Effector CD4-positive, alpha-beta T cell (primary cell): ENCODE measurements at places on chromosomes 6 and 20.

- DNase-seq: no peak
These were observed 25.9 kb upstream of the EPB41L1 start for GRCh38 chr20:36128463-36129159.

DNA sequence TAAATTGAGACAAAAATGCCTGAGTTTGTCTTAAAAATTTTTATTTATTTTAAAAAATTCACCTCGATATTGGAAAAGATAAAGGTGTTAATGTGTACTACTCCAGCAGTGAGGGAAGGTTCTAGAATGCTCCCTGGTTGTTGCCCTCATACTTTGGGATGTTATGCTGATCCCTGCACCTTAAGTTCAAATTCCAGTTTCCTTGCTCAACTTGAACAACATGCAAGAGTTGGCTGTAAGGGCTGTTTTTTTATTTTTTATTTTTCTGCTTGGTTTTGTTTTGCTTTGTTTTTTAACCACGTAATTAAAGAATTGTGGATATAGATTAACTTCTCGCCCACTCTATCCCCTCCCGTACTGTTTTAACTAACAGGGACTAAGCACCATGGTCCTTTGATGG, 158.7 kb upstream of the CITED2 start:
- DNase-seq: no peak

GRCh38 chr20:37042986-37043972, 52.5 kb downstream of the RBL1 start:
- DNase-seq: no peak

GRCh38 chr20:31816221-31816620, 2.9 kb upstream of the MYLK2 start:
- DNase-seq: no peak

GRCh38 chr6:120646101-120646500, 688.2 kb downstream of the TBC1D32 start:
- DNase-seq: no peak

DNA sequence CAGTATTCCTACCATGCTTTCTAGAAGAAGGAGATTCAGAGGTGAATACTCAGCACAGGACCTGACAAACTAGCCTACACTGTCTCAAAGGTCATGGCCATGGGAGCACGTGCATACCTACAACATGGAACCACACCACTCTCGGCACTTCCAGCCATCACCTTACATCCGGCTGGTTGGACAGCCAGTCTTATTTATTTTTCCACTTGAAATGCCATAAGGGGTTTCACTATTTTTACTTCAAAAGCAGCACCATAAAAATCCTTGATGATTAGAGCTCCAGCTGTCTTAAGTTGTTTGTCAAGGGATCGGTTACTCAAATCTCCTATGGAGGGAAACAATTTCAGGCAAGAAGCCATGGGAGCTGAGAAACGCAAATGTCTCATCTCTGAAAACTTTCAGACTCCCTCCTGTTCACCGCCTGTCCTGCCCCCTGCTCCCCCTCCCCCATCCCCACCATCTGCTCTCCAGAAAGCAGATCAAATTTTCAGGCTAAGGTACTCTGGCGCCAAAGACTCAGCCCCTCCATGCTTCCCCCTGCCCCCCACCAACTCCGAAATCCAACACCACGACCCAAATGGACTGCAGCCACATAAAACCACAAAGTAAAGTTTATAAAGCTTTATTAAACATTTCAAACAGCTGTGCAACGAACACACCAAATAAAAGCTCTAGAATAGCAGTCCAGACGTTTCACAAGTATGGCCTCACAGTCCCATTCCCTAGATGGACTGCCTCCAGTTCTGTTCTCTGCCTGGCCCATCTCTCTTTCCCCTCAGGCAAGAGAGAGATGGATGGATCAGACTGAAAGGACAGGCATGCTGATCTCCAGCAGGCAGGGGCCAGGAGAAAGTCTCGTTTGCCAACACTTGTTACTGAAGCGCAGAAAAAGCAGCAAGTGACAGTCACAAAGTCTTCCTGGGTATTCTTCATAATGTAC, 4.0 kb upstream of the NNAT start:
- DNase-seq: no peak

- no peak for DNase-seq
These were observed 112.3 kb upstream of the ESR1 start for GRCh38 chr6:151695156-151695555.

DNA sequence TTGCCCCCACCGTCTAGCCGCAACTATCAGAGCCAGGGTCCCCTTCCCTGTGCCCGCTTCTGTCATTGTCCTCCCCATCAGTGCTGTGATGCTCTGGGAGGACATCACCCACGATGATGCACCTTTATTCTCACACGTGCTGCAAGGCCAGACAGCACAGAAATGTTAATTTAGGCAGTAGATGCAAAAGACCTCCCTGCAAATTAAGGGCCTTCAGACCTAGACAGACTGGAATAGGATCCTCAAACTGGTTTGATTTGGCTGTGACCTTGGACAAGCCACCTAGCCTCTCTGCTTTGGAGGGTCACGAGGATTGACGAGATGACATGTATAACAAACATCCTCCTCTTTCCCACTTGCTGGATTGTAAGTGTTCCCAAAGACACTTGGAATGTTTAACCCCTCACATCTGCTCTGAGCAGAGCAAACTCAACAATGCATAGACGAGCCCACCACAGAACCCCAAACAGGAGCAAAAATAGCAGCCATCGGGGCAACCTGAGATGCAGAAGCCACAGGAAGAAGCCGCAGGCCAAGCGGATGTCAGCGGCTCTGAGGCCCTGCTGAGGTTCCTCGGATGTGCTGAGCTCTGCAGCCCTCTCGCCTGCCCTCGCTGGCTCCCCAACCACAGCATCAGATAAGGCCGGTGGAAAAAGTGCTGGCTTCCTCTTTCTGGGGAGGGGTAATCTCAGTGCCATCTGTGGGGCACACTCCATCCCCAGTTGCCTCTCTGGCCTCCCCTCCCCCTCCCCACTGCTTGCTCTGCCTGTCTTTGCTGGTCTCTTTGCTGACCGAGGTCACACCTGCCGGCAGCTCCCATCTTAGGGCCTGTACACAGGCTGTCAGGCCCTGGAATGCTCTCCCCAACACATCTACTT, 35.3 kb downstream of the TOX2 start:
- peak; percentile 46 for DNase-seq

- no peak for DNase-seq
These were observed 466.9 kb downstream of the CD83 start for GRCh38 chr6:14584450-14584849.

GRCh38 chr20:10504994-10505730, 70.1 kb downstream of the SLX4IP start:
- DNase-seq: no peak

DNA sequence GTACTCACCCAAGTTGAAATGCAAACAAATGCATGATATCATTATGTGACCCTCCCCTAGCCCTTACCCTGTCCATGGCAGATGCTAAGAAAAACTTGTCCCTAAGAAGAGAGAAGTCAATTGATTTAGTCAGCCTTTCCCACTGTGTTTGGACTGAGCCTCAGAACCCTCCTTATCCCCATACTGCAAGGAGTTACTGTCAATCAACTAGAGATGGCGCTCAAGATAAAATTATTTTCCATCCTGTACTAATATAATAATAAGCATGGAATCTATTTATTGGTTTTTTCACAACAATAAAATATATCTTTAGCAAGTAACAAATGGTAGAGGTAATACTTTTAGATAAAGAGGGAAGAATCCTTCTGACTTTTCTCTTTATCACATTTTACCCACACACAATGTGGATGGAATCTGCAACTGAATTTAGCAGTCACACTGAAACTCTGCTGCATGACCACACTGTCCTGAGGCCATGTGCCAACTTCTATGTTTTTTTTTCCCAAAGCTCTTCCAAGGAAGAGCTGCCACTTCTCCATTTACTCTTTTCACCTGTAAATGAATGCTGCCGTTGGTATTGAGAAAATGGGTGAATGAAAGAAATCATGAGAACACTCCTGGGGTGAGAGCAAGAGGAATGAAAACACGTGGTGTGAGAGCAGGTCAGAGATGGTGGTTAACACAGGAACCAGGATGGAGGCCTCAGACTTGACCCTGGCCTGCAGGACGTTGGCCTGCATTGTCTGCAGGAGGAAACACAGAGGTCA, 10.5 kb downstream of the NT5E start:
- no peak for DNase-seq

GRCh38 chr6:76792394-76792793, 670.9 kb downstream of the HTR1B start:
- no peak for DNase-seq

DNA sequence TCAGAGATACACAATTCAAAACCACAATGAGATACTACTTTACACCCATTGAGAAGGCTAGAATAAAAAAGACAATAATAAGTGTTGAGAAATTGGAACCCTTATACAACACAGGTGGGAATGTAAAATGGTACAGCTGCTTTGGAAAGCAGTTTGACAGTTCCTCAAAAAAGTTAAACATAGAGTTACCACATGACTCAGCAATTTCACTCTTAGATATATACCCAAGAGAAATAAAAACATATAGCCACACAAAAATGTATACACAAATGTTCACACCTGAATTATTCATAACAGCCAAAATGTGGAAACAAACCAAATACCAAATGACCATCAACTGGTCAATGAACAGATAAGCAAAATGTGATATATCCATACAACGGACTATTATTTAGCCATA, 161.1 kb upstream of the PLN start:
- no peak for DNase-seq

GRCh38 chr6:100506651-100507050, 41.9 kb upstream of the SIM1 start:
- no peak for DNase-seq

DNA sequence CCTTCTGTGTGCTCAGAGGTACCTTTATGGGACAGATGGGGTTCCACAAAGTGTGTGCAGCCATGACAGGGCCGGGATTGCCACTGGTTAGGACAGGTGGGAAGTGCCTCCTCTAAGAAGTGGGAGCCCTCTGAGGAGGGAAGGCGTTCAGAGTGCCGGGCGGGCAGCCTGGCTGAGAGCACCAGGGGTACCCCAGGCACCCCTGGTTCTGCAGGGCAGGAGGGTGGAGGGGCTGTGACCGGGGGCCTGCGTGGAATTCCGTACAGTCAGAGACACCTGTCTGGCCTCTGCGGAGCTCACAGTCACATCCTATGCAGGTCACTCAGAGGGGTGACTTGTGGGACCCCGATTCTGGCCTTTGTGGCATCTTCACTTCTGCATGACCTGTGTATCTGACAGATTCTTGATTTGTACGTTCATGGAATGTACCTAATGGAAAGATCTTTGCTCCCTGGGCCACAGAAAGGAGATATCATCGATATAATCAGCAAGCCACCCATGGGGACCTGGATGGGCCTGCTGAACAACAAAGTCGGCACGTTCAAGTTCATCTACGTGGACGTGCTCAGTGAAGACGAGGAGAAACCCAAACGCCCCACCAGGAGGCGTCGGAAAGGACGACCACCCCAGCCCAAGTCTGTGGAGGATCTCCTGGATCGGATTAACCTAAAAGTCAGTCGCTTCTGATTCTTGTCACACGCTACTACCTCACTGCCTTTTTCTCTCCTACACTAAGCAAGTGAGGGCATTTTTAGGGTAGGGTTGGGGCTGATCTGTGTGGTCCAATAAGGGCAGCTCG, 190.9 kb downstream of the SASH1 start:
- DNase-seq: no peak

- no peak for DNase-seq
These were observed 278.2 kb downstream of the TFAP2A start for GRCh38 chr6:10136636-10137035.

DNA sequence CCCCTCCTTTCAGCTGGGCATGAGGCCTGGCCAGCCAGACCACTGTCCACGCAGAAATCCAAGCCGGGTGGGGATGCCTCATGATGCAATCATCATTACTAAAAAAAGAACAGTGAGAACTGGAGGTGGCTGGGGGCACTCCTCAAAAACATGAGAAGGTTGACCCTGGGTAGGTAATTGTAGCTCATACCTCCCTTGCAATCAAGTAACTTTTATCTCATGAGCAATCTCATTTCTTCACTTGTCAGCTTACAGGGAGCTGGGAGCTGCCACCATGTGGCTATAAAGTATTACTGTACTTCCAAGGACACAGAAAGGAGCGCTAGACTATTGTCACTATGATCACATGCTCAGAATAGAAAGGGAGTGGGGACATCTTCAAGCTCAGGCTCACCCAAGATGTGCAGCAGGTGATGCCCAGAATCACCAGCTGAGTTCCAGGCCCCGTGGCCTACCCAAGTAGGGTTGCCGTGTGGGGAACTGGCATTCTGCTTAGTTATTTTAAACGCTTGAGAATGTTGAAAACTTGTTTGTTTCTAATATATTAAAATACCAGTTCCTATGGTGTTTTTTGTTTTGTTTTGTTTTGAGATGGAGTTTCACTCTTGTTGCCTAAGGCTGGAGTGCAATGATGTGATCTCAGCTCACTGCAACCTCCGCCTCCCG, 3.0 kb upstream of the CDH26 start:
- no peak for DNase-seq

GRCh38 chr6:13500264-13500663, 12.9 kb upstream of the GFOD1 start:
- DNase-seq: no peak

DNA sequence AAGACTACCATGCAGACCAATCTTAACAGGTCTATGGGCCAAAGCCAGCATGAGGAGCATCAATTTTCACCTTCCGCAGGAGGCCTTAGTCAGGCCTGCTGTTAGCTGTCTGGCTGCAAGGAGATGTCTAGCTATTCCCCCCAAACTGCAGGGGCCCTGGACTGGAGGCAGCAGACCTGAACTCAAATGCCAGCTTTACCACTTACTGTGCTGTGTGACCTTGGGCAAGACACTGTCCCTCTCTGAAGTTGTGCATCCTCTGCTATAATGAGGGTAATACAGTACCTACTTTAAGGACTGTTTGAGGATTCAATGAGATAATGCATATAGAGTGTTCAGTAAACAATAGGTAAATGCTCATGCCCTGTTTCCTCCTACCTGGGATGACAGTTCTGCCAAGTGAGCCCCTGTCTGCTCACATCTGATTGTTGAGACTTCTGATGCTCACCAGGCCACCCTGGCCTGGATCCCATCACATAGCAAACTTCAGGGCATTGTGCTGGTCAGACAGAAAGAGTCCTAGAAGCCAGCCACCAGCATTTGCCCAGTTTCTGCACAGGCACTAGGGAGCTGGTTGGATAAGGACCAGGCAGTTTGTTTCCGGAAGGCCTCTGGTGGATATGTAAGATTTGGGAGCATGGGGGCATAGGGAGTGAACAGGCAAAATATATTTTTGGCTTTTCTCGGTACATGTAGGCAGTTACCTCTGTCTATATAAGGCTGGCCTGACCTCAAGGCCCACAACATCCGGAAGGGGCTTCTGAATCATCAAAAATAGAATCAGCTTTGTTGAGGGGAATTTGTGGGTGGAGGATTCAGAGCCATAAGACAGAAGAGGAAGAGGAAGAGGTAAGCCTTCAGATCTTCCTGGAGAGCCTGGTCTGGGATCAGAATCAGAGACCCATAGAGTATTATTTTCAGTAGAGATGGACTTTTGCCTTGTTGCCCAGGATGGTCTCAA, 2.3 kb upstream of the OCSTAMP start:
- DNase-seq: no peak

- no peak for DNase-seq
These were observed 31.1 kb downstream of the LRFN2 start for GRCh38 chr6:40556023-40556422.

- no peak for DNase-seq
These were observed 2.6 kb downstream of the TRERF1 start for GRCh38 chr6:42448927-42449659.
